ENCODE measurements at places on chromosomes 12 and 14. TPM values are rescaled to one million over a fixed set of nuclear protein-coding genes. Genes with fewer than 3 reads are reported as not detected.

PLEK2 gene
- polyA plus RNA-seq = 1.8 TPM

MIP gene
- polyA plus RNA-seq = not detected

DDX55 gene
- 15.8 TPM for polyA plus RNA-seq

DTD2 gene
- 19.1 TPM for polyA plus RNA-seq

TTLL5 gene
- polyA plus RNA-seq = 12.9 TPM

TBK1 gene
- polyA plus RNA-seq = 4.1 TPM

SLC16A7 gene
- 6.1 TPM for polyA plus RNA-seq

OVCH1 gene
- polyA plus RNA-seq = not detected

RTRAF gene
- 99.2 TPM for polyA plus RNA-seq

WNT1 gene
- not detected for polyA plus RNA-seq

ASB2 gene
- 0.65 TPM for polyA plus RNA-seq

GNG2 gene
- polyA plus RNA-seq = 3.9 TPM

FAM186B gene
- 0.67 TPM for polyA plus RNA-seq

LRRC43 gene
- 0.22 TPM for polyA plus RNA-seq

RPAP3 gene
- 5.9 TPM for polyA plus RNA-seq

SLC5A8 gene
- polyA plus RNA-seq = not detected

SIX4 gene
- polyA plus RNA-seq = 0.61 TPM

ARHGDIB gene
- polyA plus RNA-seq = 154 TPM

AQP6 gene
- 0.06 TPM for polyA plus RNA-seq

SPRYD4 gene
- polyA plus RNA-seq = 2.0 TPM

MMP19 gene
- polyA plus RNA-seq = 39.6 TPM

CRACR2A gene
- polyA plus RNA-seq = 1.2 TPM

BDKRB2 gene
- polyA plus RNA-seq = 22.6 TPM

SLCO1B1 gene
- polyA plus RNA-seq = not detected

CPNE8 gene
- polyA plus RNA-seq = 1.3 TPM

SCAF11 gene
- 14.6 TPM for polyA plus RNA-seq

OR10P1 gene
- polyA plus RNA-seq = not detected

GLIPR1L1 gene
- not detected for polyA plus RNA-seq

SERPINA6 gene
- polyA plus RNA-seq = not detected

GLS2 gene
- polyA plus RNA-seq = 61.5 TPM

PTPRO gene
- polyA plus RNA-seq = 0.98 TPM

FKBP3 gene
- 47.8 TPM for polyA plus RNA-seq

BAZ1A gene
- polyA plus RNA-seq = 24.3 TPM

KCNMB4 gene
- polyA plus RNA-seq = 3.7 TPM

FAM234B gene
- polyA plus RNA-seq = 4.0 TPM

IFI27 gene
- polyA plus RNA-seq = 586 TPM

OR6C2 gene
- not detected for polyA plus RNA-seq

ANHX gene
- not detected for polyA plus RNA-seq

NINJ2 gene
- 30.5 TPM for polyA plus RNA-seq

ZC2HC1C gene
- 3.6 TPM for polyA plus RNA-seq

HCAR2 gene
- polyA plus RNA-seq = 7.1 TPM

GPN3 gene
- polyA plus RNA-seq = 14.3 TPM

KDM5A gene
- 9.1 TPM for polyA plus RNA-seq

IL22 gene
- not detected for polyA plus RNA-seq

AP5M1 gene
- polyA plus RNA-seq = 12.1 TPM

CLEC4A gene
- polyA plus RNA-seq = 2.8 TPM

CCDC184 gene
- 0.22 TPM for polyA plus RNA-seq

PPP1R1A gene
- 212 TPM for polyA plus RNA-seq

ARMH4 gene
- polyA plus RNA-seq = 0.61 TPM

ALDH6A1 gene
- 25.9 TPM for polyA plus RNA-seq

NRDE2 gene
- polyA plus RNA-seq = 5.6 TPM

IRAK3 gene
- 1.9 TPM for polyA plus RNA-seq

TBC1D30 gene
- 0.34 TPM for polyA plus RNA-seq

PLEKHH1 gene
- 2.2 TPM for polyA plus RNA-seq

RTL1 gene
- polyA plus RNA-seq = not detected

DCAF5 gene
- 33.0 TPM for polyA plus RNA-seq

KLRC1 gene
- polyA plus RNA-seq = 0.12 TPM
